ENCODE measurements at places on chromosomes 16 and 17.

- no peak for DNase-seq
Observed at GRCh38 chr17:43559161-43559816, 13.1 kb upstream of the ETV4 start.

GRCh38 chr17:8552577-8553320, 77.8 kb downstream of the MYH10 start:
- DNase-seq, result no peak

DNA sequence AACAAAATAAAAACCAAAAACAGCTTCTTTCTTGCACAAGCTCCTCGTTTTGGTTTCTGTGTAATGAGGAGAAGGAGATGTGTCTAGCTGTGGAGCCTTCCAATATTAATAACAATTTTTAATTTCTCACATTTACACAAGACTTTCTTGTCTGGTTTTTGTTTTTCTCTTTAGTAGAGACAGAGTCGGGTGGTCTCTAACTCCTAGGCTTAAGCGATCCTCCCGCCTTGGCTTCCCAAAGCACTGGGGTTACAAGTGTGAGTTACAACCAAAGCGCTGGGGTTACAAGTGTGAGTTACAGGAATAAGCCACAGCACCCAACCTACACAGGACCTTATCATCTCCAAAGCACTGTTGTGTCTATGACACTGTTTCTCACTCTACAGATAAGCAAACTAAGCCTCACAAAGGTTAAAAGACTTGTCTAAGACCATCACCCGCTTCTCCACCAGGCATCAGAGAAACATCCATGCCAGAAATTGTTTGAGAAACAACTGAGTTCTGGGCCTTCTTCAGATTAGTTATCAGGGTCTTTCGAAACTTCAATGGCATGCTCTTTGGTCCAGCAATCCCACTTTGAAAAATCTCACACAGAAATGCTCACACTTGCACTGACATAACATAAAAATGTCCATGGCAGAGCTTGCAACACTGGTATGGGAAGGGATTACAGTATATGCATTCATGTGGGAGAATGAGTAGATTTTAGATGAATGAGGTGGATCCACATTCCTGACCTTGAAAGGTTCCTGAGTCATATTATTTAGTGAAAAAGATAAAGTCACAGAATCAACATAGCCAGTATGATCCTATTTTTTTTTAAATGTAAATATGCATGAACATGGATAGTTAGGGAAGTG, 3.9 kb downstream of the ABAT start:
- DNase-seq, result peak; percentile 26

DNA sequence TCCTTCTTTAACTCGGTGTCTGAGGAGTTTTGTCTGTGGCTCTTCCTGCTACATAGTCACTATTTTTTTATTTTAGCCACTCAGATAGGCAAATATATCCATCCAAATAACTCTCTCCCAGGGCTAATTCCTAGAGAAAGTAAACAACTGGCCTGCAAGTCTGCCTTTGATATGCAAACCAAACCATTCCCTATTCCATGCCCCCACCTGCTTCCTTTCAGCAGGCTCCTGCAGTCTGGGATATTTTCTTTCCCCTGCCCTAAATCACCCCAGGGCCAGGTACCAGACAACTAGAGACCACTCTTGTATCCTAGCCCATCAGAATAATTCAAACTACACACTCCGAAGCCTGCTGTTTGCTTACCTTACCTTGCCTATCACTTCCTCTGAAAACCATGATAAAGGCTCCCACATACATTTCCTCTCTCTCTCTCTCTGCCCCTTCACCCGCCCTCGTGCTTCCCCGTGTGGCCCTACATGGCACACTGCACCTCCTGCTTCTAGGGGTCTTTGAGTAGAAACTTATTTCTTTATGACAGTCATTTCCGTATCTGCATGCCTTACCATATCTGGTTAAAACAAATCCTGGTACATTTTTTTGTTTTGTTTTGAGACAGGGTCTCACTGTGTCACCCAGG, 8.3 kb downstream of the CD300H start:
- no peak for DNase-seq

GRCh38 chr17:82087961-82088837, 9.8 kb downstream of the FASN start:
- DNase-seq, result no peak

DNA sequence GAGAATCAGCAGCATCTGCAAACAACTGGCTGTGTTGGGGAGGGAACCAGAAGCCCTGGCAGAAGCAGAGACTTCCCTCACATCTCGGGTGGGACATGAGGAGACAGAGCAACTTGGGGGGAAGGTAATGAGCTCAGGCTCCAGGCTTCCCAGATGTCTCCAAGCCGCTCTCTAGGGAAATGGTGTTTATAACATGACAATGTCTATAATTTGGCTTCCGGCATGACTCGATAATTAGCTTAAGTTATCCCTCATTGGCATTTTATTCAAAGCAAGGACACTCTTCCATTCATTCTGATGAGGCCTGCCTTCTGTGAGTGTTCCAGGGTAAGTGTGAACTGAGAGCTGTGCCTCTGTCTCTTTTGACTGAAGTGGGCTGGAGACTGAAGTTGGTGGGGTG, 14.7 kb upstream of the MLLT6 start:
- DNase-seq, result no peak

- DNase-seq, result no peak
Observed at GRCh38 chr17:57853695-57854094, 3.9 kb upstream of the MRPS23 start.

GRCh38 chr16:27315333-27316037, 1.7 kb downstream of the IL4R start:
- no peak for DNase-seq

GRCh38 chr16:20821682-20822081, 15.4 kb downstream of the REXO5 start:
- DNase-seq, result no peak

- no peak for DNase-seq
Observed at GRCh38 chr17:48592057-48592514, 1.5 kb downstream of the HOXB5 start.

- no peak for DNase-seq
Observed at GRCh38 chr17:81354954-81355347, 40.3 kb upstream of the BAHCC1 start.

GRCh38 chr17:50649042-50649908, 14.6 kb downstream of the ABCC3 start:
- no peak for DNase-seq

DNA sequence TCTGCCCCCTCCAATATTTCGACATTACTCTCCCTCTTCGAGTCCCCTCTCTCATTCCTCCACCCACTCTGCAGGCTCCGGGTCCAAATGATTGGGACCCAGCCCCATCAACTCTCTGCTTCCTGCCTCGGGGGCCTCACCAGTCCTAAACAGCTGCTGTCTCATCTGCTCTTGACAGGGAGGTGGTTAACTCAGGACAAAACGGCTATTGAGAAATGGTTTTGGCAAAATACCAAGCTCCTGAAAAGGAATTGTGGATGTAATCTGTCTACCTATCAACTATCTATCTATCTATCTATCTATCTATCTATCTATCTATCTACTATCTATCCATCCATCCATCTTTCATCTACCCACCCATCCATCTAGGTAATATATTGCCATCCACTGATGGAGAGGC, 2.2 kb downstream of the CD300H start:
- DNase-seq, result no peak

GRCh38 chr17:79679631-79680317, 51.0 kb upstream of the ENPP7 start:
- DNase-seq, result no peak

- no peak for DNase-seq
Observed at GRCh38 chr16:20879175-20880040, 20.8 kb downstream of the DCUN1D3 start.

GRCh38 chr16:31268033-31268365, 8.2 kb downstream of the ITGAM start:
- no peak for DNase-seq

- DNase-seq, result no peak
Observed at GRCh38 chr16:67636713-67637112, 8.2 kb upstream of the CARMIL2 start.

DNA sequence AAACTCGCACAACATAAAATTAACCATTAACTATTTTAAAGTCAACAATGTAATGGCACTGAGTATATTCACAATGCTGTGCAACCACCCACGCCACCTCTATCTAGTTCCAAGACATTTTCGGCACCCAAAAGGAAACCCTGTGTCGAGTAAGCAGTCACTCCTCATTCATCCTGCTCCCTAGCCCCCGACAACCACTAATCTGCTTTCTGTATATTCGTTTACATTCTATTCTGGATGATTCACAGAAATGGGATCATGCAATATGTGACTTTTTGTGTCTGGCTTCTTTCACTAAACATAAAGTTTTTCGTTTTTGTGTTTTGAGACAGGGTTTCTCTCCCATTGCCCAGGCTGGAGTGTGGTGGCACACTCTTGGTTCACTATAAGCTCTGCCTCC, 42.2 kb upstream of the HAPSTR1 start:
- no peak for DNase-seq

DNA sequence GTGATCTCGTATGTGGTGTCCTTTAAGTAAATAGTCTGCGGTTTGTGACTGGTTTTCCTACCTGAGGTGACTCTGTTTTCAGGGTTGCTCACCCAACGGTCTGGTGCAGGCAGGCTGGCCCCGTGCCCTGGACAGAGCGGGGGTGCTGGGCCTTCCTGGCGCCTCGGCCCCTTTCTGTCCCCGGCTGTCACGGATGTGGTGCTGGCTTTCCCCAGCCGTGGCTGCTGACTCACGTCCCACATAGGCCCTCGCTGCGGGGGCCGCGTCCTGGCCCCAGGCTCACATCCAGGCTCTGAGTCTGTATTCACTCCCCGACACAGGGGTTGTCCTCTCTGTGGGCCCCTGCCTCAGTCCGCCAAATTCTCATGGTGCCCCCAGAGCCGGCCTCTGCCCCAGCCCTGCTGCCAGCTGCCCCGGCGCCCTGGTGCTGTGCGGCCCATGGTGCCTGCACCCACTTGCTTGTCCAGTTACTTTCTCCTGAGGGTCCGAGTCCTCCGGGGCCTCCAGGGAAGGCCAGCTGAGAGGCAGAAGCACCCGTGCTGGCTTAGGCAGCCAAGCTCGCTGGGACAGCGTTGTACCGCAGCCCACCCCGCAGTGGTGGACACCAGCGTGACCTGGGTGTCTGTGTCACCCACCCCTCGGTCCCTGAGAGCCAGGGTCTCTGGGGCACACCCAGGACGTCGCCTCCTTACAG, 5.9 kb downstream of the CHMP6 start:
- no peak for DNase-seq

- DNase-seq, result no peak
Observed at GRCh38 chr16:83245061-83245460, 562.7 kb upstream of the HSBP1 start.

DNA sequence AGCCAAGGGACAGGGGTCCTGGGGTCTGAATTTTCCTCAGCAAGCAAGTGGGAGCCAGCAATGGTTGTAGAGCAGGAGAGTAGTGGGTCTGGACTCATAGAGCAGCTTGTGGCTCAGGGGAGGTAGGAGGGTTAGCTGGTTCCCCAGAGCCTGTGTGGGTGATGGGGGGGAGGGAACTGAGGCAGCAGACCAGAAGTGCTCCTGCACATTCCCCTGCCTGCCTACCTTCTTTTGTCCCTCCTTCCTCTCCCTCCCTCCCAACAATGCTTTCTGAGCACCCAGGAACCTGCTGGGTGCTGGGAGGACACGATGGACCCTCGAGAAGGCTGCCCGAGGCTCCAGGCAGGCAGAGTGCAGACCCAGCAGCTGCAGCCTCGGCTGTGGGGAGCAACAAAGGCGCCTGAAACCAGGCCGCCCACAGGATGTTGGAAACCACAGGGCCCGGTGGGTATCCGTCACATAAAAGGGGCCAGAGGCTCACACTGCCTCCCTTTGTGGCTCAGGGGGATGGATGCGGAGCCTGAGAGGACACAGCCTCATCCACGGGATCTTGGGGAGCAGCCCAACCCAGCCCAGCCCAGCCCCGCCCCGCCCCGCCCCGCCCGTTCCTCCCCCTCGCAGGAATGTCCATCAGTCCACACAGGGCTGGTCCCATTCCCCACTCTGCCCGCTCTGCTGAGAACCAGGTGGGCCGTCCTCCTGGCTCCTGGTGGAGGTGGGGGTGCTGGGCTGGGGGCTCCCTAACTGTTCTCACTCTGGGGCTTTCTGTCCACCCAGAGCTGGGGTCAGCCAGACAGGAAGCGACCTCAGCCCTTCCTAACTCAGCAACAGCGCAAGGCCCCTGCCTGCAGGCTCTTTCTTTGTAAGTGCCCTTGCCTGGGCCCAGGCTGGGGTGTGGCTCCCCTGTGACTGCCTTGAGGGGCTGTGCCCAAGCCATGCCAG, 1.7 kb upstream of the NLRC3 start:
- no peak for DNase-seq

DNA sequence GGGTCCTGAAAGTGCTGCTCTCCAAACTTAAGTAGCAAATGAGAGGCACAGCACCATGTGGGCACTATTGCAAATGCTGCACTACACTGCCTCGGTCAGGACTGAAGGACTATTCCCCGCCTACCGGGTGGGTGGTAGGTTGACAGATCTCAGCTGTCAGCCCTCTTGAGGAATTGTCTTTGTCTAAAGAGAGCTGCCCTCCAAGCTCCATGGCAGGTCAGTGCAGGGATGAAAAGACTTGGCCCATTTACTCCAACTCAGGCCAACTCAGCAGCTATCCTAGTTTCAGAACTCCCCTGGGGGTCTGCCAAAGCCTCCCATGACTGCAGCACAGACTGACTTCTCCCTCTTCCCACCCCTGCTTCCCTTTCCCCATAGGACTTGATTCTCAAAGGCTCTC, 3.4 kb upstream of the PDZD9 start:
- no peak for DNase-seq

DNA sequence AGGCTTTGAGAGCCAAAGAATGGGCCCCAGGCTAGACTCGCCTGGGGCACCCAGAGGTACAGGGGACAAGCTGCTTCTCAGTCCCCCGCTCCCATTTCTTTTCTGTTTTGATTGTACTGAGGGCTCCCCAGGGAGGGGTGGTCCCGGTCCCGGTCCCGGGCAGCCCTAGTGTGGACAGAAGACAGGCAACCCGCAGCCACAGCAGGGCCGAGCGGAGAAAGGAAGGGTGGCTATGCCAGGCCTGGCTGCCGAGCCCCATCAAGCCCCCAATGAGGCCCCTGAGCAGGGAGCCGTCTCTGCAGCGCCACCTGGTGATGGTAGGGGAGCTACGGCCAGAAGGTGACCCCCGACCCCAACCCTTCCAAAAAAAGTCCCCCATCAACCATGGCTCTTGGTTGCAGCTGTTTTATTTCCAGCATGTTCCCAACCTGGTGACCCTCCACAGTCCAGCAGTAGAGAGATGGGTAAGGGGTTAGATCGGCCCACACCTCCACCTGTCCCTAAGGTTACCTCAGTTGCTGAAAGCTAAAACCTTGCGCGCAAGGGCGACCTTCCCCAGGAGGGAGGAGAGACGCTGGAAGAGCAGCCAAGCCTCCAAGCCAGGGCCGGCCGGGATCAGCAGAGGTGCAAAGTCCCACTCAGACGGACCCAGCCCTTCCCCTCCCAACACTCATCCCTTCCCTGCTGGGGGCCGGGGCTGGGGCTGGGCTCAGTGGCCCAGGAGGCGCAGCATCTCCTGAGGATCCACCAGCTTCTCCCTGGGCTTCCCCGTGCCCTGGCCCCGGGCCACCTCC, 2.6 kb upstream of the GRIN2C start:
- DNase-seq, result no peak

DNA sequence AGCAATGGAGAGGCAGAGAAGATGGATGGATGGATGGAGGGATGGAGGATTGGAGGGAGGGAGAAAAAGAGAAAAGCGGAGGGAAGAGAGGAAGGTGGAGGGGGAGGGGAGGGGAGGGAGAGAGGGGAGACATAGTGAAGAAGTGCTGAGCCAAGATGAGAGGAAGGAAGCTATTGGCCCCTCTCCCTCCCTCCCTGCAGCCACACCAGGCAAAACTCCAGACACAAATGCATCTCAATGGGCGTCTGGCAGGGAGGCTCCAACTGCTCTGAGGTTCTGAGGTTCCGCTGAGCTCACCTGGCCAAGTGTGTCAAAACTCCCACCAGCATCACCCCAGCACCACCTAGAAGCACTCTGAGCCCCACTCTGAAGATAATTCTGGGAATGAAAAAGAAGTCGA, 26.9 kb upstream of the PHB1 start:
- no peak for DNase-seq
